Glutamatergic neuron (in vitro differentiated cells): ENCODE measurements at places on chromosomes 12 and 14. TPM values are rescaled to one million over a fixed set of nuclear protein-coding genes. Genes with fewer than 3 reads are reported as not detected.

Gene FITM1
- 0.66 TPM for total RNA-seq

Gene EXOC3L4
- 0.81 TPM for total RNA-seq

Gene DCP1B
- 14.2 TPM for total RNA-seq

Gene SYCP3
- not detected for total RNA-seq

Gene ACVRL1
- 0.39 TPM for total RNA-seq

Gene UNC79
- total RNA-seq, result 29.5 TPM

Gene VRTN
- 0.15 TPM for total RNA-seq

Gene TAS2R31
- total RNA-seq, result 5.7 TPM

Gene GRIN2B
- 0.02 TPM for total RNA-seq

GRCh38 chr12:2772370-2772769 is 22.4 kb upstream of the FKBP4 start:
- H3K4me3 ChIP-seq, result no peak overlapping the region
- no peak overlapping the region for H3K27ac ChIP-seq
- no peak for DNase-seq
- H3K27me3 ChIP-seq, result peaks cover 9% of the 10 kb centered on the region
- H3K4me1 ChIP-seq, result no peaks in the 10 kb centered on the region

- no peaks in the 10 kb centered on the region for H3K36me3 ChIP-seq
- no peak for DNase-seq
- no peaks in the 10 kb centered on the region for H3K27me3 ChIP-seq
- no peak overlapping the region for H3K27ac ChIP-seq
Observed at GRCh38 chr14:73477618-73478266, 13.0 kb upstream of the RIOX1 start.

DNA sequence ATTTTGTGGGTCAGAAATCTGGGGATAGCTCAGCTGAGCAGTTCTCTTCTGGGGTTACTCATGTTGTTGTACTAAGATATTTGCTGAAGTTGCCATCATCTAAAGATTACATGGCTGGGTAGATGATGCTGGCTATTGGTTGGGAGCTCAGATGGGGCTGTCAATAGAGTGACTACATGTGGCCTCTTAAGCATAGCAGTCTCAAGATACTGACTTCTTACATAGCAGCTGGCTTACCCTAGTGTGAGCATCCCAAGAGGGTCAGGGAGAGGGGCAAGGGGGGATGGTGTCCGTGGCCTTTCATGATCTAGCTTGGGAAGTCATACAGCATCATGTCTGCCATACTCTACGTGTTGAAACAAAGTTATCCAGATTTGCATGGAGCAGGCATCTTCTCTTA is 90.1 kb upstream of the HMGA2 start:
- no peak overlapping the region for H3K27ac ChIP-seq
- H3K4me1 ChIP-seq, result peaks cover 3% of the 10 kb centered on the region
- peaks cover 11% of the 10 kb centered on the region for H3K36me3 ChIP-seq

DNA sequence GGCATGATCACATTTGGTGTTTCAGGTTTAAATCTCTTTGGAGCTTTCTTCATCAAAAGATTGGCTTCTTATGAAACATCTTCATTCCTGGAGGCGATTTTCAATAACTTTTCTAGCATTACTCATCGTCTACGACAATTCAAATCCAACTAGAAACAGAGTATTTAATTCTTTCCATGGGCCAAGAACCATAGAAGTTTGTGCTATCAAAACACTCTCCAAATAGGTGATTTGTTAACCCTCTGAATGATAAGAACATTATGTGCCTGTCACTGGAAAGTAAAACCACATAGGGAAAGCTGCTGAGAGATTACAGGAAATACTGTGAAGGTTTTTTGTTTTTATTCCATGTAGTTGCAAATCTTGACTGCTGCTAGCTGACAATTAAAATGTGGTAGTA is 6.9 kb upstream of the DCN start:
- no peaks in the 10 kb centered on the region for H3K4me1 ChIP-seq
- H3K4me3 ChIP-seq, result no peak overlapping the region
- no peak for DNase-seq
- H3K36me3 ChIP-seq, result no peaks in the 10 kb centered on the region

- no peak for DNase-seq
- H3K27me3 ChIP-seq, result peaks cover 1% of the 10 kb centered on the region
- H3K4me3 ChIP-seq, result no peak overlapping the region
- no peaks in the 10 kb centered on the region for H3K36me3 ChIP-seq
Observed at GRCh38 chr12:117664169-117664568, 302.7 kb upstream of the NOS1 start.

DNA sequence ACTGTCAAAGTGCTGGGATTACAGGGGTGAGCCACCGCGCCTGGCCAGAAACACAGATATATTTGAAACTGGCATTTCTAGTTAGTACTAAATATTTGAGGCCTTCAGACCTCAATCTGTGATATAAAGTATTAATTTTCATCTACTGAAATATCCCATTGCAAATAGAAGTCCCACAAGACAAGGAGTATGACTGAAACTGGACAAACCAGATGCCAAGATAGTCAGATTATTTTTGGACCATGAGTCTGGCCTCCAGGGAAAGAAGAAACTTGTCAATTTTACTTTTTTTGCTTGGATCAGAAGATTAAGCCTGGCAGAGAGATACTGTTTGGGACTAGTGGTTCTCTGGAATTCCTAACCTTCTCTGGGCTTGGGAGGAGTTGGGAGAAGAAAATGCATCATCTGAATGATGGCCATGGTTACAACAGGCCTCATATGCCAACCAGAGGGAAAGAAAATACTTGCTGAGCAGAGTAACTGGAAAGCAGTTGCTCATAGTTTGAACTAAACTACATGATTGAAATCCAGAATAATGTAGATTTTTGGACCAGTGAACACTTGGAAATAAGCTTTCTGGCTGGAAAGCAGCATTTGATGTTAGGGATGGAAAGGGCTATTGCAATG is 2.9 kb upstream of the SMOC1 start:
- H3K4me3 ChIP-seq, result no peak overlapping the region
- peaks cover 4% of the 10 kb centered on the region for H3K27me3 ChIP-seq
- no peak overlapping the region for H3K27ac ChIP-seq
- H3K36me3 ChIP-seq, result no peaks in the 10 kb centered on the region
- DNase-seq, result no peak

- H3K4me3 ChIP-seq, result no peak overlapping the region
- no peak overlapping the region for H3K27ac ChIP-seq
- no peaks in the 10 kb centered on the region for H3K27me3 ChIP-seq
- no peaks in the 10 kb centered on the region for H3K36me3 ChIP-seq
Observed at GRCh38 chr12:30257618-30258017, 438.1 kb downstream of the IPO8 start.

DNA sequence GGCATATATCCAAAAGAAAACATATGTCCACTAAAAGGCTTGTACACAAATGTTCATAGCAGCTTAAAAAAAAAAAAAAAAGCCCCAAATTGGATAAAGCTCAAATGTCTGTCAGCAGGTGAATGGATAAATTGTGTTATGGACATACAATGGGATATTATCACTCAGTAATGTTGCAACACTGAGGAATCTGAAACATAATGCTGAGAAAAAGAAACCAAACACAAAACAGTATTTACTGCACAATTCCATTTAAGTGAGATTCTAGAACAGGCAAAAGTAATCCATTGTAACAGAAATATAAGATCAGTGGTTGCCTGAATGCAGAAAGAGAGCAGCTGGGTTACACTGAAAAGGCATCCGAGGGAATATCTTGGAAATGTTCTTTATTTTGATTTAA is 117.9 kb downstream of the SLC15A5 start:
- DNase-seq, result no peak
- H3K27me3 ChIP-seq, result peaks cover 3% of the 10 kb centered on the region
- no peaks in the 10 kb centered on the region for H3K36me3 ChIP-seq
- no peak overlapping the region for H3K27ac ChIP-seq
- peaks cover 2% of the 10 kb centered on the region for H3K4me1 ChIP-seq

DNA sequence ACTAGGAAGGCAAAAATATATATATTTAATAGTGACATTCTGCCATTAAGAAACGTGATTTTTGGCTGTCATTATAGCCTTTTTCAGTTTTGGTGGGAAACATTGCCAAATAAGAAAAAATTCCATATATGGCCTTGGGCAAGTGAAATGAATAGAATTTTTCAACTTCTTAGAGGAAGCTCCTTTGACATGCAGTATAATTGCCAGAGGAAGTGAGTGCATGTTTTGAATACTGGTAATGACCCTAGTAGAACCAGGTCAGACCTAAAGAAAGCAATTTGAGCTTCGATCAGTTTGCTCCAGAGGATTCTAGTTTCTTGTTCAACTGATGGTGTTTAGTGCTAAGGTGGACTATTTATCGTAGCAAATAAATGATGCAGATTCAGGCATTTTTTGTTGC is 26.2 kb upstream of the TRIM9 start:
- H3K27me3 ChIP-seq, result no peaks in the 10 kb centered on the region
- H3K4me3 ChIP-seq, result no peak overlapping the region
- H3K4me1 ChIP-seq, result no peaks in the 10 kb centered on the region
- DNase-seq, result no peak

DNA sequence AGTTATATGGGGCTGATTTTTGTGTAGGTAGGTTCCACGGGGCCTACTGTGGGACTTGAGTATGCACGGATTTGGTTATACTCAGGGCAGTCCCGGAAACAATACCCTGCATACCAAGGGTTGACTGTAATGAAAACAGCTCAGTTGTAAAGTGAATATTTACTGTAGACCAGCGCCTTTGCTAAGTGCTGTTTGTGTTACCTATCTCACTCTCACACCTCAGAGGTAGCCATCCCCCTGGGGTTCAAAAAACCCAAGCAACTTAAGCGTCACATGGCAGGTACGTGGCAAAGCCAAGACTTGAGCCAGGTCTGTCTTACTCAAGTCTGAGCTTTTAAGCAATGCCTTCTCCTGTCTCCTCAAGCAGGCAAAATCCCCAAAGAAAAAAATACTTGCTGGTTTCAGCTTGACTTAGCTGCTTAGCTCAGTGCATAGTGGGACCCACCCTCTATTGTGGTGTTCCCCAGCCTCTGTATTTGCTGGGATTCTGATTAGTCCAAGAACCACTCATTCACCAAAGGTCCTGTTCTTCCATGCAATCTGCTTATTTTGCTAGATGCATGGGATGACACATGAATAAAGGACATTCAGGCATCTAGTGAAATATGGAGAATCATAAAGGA is 34.2 kb upstream of the STRN3 start:
- DNase-seq, result no peak
- H3K4me3 ChIP-seq, result no peak overlapping the region
- no peaks in the 10 kb centered on the region for H3K27me3 ChIP-seq
- no peak overlapping the region for H3K27ac ChIP-seq
- no peaks in the 10 kb centered on the region for H3K4me1 ChIP-seq

GRCh38 chr12:90076851-90077319 is 368.2 kb upstream of the ATP2B1 start:
- H3K27ac ChIP-seq, result no peak overlapping the region
- no peaks in the 10 kb centered on the region for H3K36me3 ChIP-seq
- no peak for DNase-seq
- no peaks in the 10 kb centered on the region for H3K27me3 ChIP-seq
- no peaks in the 10 kb centered on the region for H3K4me1 ChIP-seq
- no peak overlapping the region for H3K4me3 ChIP-seq

DNA sequence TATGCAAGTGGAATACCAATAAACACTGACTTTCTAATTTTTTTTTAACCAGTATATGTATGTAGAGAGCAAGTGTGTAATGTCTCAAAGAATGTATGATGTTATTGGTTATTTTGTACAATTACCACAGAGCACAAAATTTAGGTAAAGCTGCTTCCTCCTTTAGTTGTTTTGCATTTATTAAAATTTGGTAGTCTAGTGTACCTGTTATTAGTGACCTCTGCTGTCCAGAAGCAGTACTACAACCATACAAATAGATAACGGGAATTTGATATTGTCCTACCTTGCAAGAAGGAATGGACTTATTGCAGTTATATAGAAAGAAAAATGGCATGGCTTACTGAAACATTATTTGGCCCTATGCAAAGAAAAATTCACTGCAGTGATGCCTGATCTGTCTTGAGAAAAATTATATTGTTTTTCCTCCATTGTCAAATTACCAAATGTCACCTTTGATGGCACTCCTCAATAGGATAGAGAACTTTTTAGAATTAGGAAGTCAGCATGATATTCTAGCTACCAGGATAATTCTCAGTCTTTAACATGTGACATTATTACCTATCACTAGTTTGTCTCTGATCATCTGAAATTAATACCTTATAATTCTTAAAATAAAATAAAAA is 153.9 kb upstream of the RMST start:
- H3K27me3 ChIP-seq, result peaks cover 9% of the 10 kb centered on the region
- no peaks in the 10 kb centered on the region for H3K36me3 ChIP-seq
- H3K4me1 ChIP-seq, result peaks cover 33% of the 10 kb centered on the region
- no peak for DNase-seq

DNA sequence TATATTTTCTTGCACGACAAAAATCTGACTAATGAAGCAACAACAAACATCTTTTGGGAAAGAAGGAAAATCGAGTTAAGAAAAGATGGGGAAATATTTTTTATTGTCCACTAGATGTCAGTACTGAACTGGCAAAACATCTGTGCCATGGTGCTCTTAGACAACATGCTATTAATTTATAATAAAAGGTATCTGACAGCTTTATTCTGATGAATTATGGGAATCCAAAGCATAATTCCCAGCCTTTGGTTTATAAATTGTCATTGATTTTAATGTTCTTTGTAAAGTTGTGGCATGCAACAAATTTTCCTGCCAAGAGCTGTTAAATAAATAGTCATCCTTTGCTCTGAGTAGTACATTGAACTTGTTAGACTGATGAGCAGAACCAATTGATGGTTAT is 231.2 kb downstream of the ETNK1 start:
- peaks cover 4% of the 10 kb centered on the region for H3K27me3 ChIP-seq
- no peak overlapping the region for H3K4me3 ChIP-seq
- H3K4me1 ChIP-seq, result peaks cover 10% of the 10 kb centered on the region
- no peak overlapping the region for H3K27ac ChIP-seq
- no peaks in the 10 kb centered on the region for H3K36me3 ChIP-seq
- DNase-seq, result no peak

DNA sequence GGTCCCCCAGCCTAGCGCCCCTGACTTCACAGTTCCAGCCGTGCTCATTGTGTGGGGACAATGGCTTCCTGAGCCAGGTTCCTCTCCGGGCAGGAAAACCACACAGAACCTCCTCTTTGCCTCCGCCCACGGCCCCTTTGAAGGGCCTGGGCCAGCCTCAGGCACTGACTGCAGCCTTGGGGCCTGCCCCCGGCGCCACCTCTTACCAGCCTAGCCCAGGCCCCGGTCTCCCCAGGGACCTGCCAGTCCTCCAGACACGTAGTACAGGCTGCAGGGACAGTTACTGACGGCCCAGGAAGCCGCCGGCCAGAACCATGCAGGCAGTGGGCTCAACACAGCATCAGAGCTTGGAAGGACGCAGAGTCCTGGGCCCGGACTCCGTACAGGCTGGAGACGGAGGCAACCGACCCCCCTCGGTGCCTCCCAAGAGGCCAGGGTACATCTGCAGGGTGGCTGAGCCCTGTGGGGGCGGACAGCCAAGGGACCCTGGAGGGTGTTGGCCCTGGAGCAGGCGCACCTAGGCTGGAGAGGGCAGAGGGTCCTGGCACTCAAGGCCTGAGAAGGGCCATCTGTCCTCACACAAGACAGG is 20.9 kb upstream of the NUDT14 start:
- no peak overlapping the region for H3K27ac ChIP-seq
- H3K4me3 ChIP-seq, result no peak overlapping the region
- peaks cover 21% of the 10 kb centered on the region for H3K27me3 ChIP-seq
- peak; percentile 19 for DNase-seq
- H3K4me1 ChIP-seq, result no peaks in the 10 kb centered on the region
- no peaks in the 10 kb centered on the region for H3K36me3 ChIP-seq
